Gastrocnemius medialis (tissue), 4 donors: ENCODE measurements at places on chromosomes 5 and 9. TPM values are rescaled to one million over a fixed set of nuclear protein-coding genes. Genes with fewer than 3 reads are reported as not detected.

Gene IFNB1
- not detected for total RNA-seq

DNA sequence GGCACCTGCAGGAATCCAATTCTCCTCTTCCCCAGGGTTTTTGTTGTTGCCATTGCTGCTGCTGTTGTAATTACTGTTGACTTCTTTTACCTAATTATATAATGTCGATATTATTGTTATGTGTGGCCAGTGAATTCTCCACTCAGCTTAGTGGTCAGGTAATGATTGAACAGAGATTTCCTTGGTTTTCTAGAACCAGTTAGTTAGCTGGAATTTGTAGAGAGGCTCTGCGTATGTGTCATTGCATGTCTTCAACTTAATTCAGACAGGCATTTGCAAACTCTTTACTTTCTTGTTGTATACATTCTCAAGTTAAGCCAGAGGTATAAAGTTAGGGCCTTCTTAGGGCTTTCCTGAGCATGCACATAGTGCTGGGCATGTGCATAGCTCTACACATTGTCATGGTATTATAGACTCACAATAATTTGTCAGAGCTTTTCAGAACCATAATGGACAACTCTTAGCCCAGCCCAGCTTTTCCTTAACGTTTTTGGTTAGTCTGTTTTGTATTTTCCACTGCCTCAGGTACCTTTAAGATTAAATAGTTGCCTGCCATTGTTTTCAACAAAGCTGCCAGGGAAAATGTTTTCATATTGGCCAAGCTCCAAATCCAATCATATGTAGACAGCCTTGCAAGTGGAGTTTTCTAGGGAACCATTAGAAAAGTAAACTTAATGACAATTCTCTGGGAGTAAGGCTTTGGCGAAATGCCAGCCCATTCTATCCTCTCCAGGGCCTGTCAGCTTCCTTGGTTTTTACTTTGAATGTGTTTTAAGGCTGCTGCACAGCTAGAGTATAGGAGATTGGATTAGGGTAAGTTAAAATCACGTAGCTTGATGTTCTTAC, 68.1 kb downstream of the UBE2R2 start:
- no peak overlapping the region for H3K27ac ChIP-seq
- H3K36me3 ChIP-seq, result no peaks in the 10 kb centered on the region
- DNase-seq, result no peak
- peaks cover 44% of the 10 kb centered on the region for H3K4me1 ChIP-seq
- H3K4me3 ChIP-seq, result no peak overlapping the region
- no peaks in the 10 kb centered on the region for H3K27me3 ChIP-seq

DNA sequence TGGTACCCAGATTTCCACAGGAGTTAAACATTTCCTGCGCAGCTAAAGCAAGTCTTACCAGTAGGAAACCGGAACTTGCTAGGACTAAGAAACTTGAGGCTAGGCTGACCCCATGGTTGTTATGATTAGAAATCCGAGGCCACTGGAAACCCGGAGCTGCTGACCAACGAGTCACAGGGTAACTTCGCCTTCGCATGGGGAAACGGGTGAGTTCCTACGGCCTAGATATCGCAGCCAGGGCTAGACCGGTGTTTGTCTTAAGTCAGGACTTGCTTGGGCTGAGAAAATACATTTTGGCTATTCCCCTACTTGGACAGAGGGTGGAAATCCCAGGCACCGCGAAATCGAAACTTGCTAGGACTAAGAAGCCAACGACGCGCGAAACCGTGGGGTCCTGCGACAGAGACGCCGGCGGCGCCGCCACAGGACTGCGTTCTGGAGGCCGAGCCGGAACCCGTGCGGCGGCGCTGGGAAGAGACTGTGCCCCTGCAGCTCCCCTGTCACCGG, 1.6 kb upstream of the ANXA2R start:
- peak overlapping the region; percentile 99 for H3K27ac ChIP-seq
- H3K4me1 ChIP-seq, result peaks cover 15% of the 10 kb centered on the region
- DNase-seq, result peak; percentile 74
- H3K36me3 ChIP-seq, result no peaks in the 10 kb centered on the region
- H3K4me3 ChIP-seq, result peak overlapping the region; percentile 93

- H3K4me1 ChIP-seq, result peaks cover 64% of the 10 kb centered on the region
- peak overlapping the region; percentile 21 for H3K27ac ChIP-seq
- H3K27me3 ChIP-seq, result no peaks in the 10 kb centered on the region
- H3K36me3 ChIP-seq, result no peaks in the 10 kb centered on the region
- no peak for DNase-seq
Observed at GRCh38 chr5:150593593-150593992, 46.9 kb upstream of the SYNPO start.

GRCh38 chr9:69346596-69347390, 21.8 kb downstream of the ENTREP1 start:
- H3K27me3 ChIP-seq, result no peaks in the 10 kb centered on the region
- H3K27ac ChIP-seq, result peak overlapping the region; percentile 21
- no peak for DNase-seq
- no peak overlapping the region for H3K4me3 ChIP-seq
- peaks cover 28% of the 10 kb centered on the region for H3K4me1 ChIP-seq

DNA sequence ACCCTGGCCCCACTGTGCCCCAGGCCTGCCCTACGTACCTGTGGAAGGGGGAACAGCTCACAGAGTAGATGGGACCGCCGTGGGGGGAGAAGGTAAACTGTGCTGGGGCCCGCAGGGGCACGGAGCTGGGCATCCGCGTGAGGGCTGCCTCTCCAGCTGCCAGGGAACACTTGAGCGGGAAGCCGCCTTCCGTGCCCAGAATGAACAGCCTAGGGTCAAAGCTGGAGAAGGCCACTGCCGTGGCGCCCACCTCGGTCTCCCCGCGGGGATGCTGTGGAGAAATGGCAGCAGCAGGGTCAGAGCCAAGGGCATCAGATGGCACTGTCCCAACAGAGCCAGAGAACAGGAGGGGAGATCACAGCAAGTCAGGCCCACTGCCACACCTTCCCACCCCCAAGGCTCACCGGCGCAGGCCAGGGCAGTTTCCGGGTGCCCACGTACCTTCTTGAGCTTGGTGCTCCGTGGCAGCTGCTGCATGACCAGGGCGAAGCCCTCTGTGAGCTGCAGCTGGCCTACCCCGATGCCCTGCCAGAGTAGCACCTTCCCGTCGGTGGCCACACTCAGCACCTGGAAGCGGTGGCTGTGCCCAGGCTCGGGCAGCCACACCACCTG, 21.9 kb downstream of the DYNC2I2 start:
- DNase-seq, result no peak
- no peak overlapping the region for H3K27ac ChIP-seq
- H3K27me3 ChIP-seq, result no peaks in the 10 kb centered on the region
